Activated naive CD4-positive, alpha-beta T cell (primary cell): ENCODE measurements at places on chromosomes 11 and 22.

DNA sequence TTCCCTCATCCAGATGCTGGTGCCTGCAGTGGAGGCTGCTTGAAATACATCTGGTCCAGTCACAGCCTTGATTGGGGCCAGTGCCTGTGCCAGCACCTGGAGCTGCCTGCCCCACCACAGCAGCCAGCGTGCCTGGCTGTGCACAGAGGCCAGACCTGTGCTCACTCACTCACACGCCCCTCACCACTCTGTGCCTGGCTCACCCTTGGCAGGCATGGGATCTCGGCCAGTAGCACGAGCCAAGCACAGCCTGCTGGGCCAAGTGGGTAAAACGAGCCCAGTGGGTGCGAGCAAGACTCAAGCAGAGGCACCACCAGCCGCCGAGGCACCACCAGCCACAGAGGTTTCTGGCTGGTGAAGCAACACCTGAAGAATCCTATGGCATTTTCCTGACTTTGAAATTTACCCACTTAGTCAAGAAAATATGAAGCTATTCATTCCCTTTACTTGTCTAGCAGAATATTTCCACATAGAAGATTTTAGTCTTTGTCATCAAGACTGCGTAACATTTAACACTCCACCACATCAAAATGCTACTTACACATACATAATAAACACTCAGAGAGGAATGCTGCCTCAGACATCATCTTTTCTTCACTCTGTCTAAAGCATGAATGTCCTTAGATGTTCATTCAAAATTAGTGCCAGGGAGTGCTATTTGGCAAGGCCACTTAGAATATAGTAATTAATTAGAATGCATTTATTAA lies 424.3 kb upstream of the FAT3 start:
- no peak for DNase-seq

DNA sequence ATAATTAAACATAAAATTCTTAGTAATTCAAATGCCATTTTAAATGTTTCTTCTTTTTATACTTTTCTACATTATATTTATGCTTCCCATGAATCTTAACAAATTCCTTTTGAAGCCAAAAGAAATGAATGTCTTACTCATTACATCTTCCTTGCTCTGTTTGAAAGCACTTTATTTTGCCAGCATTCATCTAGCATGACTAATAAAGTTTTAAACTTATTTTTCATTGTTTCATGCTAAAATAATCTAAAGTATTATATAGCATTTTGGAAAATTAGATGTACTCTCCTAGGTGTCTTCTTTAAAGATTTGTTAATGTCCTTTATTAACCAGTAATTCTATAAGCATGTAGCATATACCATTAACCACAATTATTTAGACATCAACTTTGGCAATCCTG lies 9.7 kb upstream of the PIWIL4 start:
- DNase-seq, result no peak

DNA sequence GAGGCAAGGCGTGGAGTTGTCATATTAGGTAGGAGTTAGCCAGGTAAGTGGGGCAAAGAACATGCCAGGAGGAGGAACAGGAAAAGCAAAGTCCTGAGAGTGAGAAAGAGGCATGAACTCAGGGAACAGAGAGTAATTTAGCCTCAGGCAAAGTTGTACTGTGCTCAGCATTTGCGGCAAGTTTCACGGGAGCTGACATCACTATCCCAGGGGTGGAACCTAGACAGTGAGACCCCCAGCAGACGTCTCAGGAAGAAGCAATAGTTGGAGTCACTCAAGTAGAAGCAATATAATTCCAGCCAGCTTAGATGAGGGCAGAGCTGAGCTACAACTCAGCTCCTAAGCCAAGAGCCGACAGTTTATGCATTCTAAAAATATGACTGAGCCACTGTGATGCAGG lies 426.0 kb upstream of the ISX start:
- no peak for DNase-seq

DNA sequence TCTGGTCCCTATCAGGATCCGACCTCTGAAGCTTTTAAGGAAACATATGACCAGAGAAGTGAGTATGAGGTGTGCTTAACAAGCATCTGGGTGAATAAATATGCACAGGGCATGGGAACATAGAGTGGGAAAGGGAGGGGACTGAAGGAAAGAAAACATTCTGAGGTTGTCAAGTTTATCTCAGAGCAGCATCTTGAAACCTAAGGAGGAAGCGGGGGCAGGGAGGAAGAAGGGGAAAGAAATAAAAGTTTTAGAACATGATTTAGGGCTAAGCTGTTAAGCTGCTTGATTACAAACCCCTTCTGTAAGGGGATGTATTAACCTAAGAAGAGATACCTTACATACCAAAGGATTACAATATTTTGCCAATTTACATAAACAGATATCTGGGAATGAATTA lies 24.0 kb upstream of the SC5D start:
- no peak for DNase-seq

- no peak for DNase-seq
These were observed 29.9 kb upstream of the CSNK2A3 start for GRCh38 chr11:11382858-11383532.

GRCh38 chr11:100630898-100631297 lies 56.2 kb upstream of the ARHGAP42 start:
- DNase-seq, result no peak
